ENCODE measurements at places on chromosomes 4 and X.

DNA sequence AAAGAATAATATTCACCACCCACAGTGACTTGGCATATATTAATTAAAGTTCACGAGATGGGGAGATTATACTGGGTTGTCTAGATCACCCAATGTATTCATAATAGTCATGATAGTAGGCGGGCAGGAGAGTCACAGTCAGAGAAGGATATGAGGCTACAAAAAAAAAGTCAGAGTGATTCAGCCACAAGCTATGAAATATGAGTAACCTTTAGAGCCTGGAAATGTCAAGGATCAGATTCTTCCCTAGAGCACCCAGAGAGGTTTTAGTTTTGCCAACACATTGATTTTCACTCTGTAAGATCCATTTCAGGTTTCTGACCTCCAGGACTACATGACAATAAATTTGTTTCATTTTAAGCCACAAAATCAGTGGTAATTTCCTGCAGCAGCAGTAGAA is 501.9 kb downstream of the GABRG1 start:
- no peak for DNase-seq

DNA sequence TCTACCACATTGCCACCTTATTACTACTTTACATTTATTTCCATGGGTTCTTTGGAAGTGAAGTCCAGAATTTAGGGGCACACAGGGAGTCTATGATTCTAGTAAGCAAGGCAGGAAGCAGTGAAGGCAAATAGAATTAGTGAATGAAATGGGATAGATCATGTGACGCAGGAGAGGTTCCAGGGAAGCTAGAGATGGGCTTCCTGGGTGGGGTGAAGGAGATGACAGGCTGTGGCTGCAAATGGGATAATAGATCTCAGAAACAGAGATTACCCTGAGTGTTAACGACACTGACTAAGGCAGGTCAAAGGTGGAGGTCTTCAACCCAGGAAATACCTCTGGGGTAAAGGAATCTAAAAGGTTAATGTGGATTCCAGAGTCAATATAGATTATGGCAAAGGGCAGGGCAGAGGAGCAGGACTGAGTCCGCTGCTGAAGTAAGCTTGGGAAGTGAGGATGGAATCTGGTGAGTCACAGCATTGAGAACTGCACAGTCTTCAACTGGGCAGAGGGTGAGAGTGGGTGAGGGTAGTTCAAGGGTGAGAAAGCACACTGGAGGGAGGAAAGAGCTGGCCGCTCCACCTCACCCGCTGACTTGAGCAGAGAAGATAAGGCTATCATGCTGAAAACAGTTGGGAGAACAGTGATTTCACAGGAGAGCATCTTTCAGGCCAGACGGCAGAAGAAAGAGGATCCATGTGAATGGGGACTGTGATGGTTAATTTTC is 70.8 kb downstream of the ANXA3 start:
- DNase-seq = no peak

DNA sequence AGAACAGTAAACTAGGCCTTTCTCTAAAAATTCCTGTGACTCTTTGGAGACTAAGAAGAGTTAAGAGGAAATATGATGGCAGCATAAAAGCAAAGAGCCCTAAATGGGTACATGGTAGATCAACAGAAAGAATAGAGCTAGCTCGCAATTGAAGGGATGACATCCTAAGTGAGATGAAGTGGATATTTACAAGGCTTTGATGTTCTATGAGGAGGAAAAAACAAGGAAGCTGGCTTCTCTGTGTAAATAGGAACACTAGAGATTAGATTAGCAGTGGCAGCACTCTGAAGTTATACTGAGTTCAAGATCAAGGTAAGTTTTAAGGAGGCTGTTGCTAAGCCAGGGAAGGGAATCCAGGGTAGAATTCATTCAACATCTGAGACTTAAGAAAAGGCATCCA is 73.1 kb upstream of the MBNL3 start:
- no peak for DNase-seq

DNA sequence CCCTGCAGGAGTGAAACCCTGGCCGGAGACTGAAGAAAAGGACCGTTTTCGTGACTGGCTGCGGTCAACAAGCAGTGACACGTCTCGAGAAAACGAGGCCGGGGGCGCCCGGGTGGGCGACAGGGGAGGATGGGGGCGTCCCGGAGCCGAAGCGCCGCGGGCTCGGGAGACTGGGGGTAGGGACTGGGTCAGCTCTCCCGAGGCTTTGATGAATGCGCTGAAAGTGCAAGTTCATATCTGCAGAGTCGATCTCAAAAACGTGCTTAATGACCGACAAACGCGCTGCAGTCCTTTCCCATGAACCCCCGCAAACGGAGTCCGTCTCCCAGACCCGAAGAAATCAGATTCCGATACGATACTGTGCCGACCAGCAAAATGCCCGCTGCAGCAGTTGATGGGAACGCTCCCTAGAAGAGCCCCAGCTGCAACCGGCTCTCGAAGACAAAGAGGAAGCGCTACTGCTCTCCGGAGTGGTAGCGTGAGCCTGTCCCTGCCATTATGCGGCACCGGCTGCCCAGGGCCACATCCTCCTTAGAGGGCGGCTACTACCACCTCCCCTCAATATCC is 806 bp upstream of the CD99L2 start:
- peak; percentile 9 for DNase-seq

DNA sequence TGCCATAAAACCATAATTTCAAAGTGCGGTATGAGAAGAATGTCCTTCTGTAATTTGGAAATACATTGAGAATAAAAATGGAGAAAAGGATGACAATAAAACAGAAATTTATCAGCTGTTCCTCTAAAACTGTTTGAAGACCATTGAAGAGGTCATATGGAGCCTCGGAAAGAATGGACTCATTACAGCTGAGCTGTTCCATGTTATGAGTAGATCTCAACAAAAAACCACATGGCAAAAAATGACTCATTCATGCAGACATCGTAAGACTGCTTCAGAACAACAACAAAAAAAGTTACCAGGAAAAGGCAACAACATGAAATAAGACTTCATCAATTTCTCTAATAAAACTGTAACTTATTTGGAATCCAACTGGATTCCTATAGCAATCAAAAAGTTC is 39.7 kb downstream of the AKAP4 start:
- DNase-seq = no peak

GRCh38 chr4:101065346-101065745 is 282.0 kb downstream of the PPP3CA start:
- DNase-seq = no peak

DNA sequence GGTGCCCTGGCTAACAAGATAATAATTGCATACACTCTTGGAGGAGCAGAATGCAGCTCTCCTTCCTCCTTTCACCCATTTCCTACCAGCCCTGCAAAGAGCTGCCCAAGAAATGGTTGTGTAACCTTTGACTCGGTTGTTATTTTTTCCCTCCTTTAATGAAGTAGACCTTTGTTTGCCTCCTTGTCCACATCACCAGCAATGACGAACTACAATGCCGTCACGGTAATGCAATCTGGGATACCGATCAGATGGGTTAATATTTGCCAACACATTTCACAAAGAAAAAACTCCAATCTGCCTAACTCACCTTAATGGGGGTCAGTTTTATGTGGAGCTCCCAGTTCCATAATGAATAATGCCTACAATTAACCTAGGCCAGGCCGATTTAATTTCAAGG is 32.0 kb downstream of the GPRIN3 start:
- no peak for DNase-seq

DNA sequence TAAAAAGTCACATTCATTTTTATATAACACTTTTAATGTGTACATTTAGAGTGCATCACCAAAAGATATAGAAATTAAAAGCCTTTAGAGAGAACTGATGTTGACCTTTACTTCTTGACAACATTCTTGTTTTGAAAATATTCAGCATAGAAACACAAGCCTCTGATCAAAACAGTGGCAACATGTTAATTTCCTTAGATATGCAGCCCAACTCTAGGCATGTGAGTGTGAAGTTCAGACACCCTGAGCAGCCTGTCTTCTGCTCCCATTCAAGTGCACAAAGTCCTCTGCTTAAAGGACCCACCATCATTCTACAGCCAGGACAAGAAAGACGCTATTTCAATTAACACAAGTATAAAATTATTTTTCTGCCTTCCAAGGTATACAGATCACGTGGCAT is 60.0 kb downstream of the PPP3CA start:
- no peak for DNase-seq

DNA sequence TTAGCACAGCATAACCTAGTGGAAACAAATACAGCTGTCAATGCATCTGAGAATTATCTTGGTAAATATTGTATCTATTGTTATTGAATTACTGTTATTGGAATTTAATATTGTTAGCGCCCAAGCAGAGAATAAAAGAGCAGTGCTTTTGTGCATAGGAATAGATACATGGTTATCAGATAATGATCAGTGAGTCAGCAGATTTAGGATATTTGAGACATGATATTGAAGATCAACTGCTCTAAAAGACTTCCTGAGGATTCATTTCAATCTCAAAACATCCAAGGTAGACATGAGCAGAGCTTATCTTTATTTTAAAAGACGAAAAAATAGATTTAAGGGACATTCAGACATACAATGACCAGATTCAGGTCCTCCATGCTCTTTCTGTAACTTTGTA is 10.6 kb upstream of the H2AZ1 start:
- DNase-seq = no peak

DNA sequence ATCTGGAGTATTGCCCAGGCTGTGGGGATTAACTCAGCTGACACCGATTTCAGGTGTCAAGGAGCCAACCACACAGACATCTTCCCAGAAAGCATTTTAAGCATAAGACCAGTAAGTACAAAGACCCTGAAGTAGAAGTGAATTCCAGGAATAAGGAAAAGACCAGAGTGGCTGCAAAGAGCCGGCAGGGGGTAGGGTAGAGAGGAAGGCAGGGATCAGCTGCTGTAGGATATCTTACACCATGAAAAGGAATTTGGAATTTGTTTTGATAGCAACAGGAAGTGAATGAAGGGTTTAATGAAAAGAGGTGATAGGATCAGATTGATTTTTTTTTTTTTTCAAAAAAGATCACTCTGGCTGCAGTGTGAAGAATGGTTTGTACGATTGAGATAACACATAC is 113.6 kb upstream of the PPARGC1A start:
- DNase-seq = no peak

DNA sequence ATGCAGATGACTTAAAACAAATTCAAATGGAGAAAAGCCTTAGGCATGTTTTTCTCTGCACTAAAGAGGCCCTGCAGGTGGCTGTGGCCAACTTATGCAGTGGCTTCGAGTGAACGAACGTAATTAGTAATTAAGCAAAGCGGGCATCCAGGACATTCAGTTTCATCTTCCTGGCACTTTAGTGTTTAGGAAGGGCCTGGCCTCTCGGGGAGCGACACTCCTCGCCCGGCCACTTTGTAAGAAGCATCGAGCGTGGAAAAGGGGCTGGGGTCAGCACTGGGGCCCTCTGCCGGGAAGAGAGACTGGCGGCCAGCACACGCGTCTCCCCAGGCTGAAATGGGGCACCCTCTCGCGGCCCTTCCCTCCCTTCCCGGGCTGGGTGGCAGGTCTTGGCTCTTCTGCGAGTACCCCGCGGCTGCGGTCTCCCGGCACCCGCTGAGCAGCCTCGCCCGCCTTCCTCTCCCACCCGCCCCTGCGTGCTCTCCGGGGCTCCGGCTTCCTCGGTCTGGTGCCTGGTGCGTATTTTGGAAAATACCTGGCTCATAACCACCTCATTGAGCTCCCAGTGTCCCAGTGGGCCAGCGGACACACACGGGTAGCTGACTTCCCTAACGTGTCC is 677 bp upstream of the CYP4V2 start:
- DNase-seq = peak; percentile 23

- no peak for DNase-seq
These were observed 19.5 kb downstream of the ZNF275 start for GRCh38 chrX:153353416-153353815.

- DNase-seq = no peak
These were observed 39.9 kb downstream of the RELL1 start for GRCh38 chr4:37646247-37646646.

DNA sequence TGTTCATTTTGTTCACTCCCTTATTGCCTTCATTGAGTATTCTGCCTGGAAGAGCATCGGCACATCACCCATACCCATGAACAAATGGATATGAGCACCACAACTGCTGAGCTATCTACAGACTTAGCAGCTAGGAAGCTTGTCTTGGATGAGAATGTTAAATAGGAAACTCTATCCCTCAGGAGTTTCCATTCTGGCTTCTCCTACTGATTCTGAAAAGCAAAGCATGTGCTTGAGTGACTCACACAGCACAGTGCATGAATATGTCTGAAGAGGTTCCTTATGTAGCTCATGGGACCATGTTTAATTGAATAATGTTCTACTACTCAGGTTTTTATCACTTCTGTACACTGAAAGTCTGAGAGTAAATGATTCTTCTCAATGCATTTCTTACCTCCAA is 57.3 kb upstream of the MXRA5 start:
- DNase-seq = no peak

DNA sequence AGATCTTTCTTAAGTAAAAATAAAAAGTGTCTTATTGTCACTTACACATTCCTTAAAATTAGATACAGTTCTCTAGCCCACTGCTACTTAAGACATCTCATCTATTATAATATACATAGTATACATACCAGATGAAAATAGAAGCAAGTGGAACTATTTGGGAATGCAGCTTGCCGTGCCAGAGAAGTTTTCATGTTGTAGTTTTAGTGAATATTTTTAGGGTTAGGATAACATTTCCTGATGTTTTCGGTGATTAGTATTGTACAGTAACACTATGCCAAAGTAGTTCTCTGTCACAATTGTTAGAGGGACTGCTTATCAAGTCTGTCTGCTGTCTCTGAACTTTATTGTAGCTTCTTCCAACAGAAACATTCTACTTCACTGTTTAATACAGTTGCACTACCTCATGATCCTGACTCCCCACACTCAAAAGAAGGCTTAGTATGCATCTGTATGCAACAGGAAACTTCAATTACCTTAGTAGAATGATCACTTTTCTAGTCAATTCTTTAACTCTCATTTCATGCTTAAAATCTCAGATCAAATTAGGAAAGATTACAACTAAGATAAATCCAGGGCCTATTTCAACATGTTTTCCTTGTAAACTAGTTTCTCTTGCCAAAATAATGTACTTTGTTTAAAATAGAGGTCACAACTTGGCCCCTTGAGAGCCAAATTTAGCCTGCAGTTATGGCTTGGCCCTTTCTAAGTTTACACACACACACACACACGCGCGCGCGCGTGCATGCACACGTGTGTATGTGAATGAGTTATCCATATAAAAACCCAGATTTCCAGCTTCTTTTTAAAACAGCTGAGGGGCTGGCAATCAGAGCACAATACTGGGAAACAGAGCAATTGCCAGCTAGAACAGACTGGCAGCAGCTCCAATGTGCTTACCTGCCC is 42.3 kb upstream of the SRPX start:
- no peak for DNase-seq

DNA sequence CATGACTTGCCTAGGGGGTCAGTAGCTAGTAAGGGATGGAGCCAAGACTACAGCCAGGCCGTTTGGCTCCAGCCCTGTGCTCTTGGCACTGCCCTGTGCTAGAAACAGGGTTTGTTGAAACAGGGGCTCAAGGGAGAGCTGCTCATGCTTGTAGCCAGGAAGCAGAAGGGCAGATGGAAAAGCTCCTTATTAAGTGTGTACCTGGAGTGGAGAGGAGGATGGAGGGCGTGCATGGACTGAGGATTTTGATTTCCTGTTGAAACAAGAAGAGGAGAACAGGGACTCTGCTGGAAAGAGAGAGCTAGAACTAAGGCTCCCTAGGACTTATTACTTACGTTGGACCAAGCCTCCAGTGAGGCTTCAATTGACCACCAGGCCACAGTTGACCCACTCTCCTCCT is 363.0 kb downstream of the MID1IP1 start:
- no peak for DNase-seq

Measured in T-helper 1 cell (primary cell).